Mesenteric fat pad (tissue), 1 donor: ENCODE measurements at places on chromosomes 5 and 9.

- DNase-seq = no peak
Measured at GRCh38 chr9:138038244-138038671, 160.7 kb downstream of the CACNA1B start.

DNA sequence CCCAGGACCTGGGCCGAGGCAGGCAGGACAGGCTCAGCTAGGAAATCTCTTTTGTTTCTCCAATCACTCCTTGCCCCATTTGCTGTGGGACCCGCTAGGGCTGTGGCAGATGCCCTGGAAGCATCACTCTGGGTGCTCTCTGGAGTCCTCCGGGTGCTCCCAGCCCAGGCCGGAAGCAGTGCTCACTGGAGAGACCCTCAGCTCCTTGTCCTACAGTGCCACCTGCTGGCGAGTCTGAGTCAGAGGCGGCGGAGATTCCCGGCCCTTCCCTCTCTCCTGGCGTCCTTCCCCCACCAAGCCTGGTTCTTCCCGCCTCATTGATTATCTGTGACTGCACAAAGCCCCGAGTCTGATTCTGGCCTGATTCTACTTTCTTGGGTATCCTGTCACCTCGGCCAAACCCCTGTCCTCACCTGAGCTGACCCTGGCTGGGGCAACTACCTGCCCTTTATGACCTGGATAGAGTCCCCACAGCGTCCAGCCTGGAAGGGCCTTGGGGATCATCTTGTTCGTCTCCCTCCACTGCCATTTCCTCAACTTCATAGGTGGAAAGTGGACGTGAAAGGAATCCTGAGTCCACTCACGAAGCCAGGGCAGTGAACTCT, 7.3 kb upstream of the BARHL1 start:
- DNase-seq = no peak

DNA sequence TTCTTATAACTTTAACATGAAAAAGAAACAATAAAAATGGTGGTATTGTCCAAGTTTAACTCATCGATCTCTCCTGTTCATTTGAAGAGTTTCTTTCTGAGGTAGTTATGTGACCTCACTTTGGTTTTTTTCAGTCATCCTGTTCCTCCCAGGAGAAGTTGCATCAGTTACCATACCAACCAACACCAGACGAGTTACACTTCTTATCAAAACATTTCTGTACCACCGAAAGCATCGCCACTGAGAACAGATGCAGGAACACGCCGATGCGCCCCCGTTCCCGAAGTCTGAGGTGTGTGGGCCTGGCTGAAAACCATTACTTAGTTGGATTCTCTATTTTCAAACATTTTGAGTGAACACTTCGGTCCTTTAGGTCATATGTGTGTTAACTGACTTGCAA, 96.3 kb downstream of the CD180 start:
- no peak for DNase-seq

DNA sequence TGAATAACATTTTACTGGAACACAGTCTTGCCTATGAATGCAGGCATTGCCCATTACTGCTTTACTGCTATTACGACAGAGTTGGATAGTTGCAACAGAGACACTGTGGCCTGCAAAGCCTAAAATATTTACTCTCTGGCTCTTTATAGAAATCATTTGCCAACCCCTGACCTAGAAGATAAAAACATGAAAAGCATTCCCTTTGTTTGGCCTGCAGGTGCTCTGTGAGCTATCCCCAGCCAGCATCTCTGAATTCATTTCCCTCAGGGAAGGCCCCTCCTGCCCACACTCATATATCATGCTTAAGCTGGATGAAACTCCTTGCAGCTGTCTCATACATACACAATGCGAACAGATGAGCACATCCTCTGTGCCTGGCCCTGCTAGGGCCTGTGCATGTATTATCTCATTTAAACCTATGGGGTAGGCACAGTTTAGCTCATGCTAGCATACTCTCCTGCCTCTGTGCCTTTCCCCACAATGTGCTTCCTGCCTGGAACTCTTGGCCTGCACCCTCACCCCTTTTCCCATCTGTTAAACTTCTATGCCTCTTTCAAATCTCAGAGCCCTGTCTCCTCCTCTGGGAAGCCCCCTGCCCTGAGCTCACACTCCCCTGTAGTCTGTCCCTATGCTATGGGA, 193.1 kb downstream of the PAX5 start:
- no peak for DNase-seq

DNA sequence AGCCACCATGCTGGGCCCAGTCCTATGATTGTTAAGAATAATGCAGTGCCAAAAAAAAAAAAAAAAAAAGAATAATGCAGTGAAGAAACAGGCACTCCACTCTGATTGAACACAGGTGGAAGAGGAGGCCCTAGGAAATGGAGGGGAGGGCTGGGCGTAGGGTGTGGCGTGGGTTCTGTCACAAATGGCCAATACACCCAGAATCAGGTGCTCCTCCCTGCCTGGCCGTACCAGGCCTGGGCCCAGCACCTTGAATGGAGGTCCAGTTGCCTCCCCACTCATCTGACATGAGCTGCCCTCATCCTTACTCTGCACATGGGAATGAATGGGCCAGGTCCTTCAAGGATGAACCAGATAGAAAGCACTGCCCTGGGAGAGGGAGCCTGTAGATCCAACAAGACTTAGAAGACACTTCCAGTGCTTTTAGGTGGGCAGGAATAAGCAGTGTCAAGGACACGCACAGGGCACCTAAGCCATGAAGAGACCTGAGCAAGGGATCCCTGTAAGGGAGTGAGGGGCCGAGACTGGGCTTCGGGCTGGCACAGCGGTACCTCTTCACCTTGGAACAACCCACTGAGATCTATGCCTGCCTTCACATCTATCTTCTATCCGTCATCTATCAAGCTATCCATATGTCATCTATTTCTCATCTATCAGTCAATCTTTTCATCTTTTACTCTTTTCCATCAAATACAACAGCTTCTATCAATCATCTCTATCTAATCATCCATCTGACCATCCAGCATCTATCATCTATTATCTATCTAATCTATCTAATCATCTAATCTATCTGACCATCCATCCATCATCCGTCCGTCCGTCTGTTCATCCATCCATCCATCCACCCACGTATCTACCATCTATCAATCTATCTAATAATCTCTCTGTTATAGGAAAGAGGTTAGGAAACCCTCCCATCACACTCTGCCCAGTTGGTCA, 15.9 kb downstream of the NINJ1 start:
- peak; percentile 72 for DNase-seq
